SJCRH30 (cell line): ENCODE measurements at places on chromosomes 7 and 10. TPM values are rescaled to one million over a fixed set of nuclear protein-coding genes. Genes with fewer than 3 reads are reported as not detected.

The NPY gene
- total RNA-seq: 1.8 and 2.3 TPM in 2 replicates

DNA sequence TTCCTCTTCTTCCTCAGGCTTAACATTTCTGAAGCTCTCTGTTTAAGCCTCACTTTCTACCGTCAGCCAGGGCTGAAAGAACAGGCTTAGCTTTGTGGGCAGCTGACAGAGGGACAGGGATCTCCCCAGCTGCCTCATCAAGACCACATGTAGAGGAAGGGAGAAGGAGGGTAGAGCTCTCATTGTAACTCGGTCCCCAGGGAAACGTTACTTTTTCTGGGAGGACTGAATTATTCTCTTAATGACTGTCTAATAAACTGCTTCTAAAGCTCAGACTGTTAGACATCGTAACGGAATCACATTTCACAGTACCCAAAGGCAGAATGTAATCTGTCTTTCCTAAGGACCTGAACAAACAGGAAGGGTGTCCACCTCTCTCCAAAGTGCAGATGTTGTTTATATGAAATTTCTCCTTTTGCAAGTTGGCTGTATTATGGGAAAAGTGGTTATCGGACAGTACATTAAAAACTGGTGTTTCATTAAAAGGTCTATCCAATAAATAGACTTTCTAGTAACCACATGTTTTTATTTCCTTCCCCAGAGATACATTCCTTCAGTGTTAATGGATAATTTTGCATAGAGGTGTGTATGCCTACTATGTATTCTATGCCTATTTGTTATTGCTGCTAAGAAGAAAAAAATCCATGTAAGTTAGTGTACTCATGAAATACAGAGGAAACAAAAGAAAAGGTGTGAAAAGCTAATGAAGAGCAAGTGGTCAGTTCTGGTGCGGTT lies 144.2 kb downstream of the CTTNBP2 start:
- no peaks in the 10 kb centered on the region; the same call in 1 of the 2 replicates for H3K4me1 ChIP-seq
- peaks cover 17% of the 10 kb centered on the region; the same call in 1 of the 2 replicates for H3K27me3 ChIP-seq
- H3K4me3 ChIP-seq: no peak overlapping the region
- H3K36me3 ChIP-seq: no peaks in the 10 kb centered on the region
- peak; percentile 47 for DNase-seq

The ACTR3C gene
- 1.7 and 4.6 TPM in 2 replicates for total RNA-seq

DNA sequence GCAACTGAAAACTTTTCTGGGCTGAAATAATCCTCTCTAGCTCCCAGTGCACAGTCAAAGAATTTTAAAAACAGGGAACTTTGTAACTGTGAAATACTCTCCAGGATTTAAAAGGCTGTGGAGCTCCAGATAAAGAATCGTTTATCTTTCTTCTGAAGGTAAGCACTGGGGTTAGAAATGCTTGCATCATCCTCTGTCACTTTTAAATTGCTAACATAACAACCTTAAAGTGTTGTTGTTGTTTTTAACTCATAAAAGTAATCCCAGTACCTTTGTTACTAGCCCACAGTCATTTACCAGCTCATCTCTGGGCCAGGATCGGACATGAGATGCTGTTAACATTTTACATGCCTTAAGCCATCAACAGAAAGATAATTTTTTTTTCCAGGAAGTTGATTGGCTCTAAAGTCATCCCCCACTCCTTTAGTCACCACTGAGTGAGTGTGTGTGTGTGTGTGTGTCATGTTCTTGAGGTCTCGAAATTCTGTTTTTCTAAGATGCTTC lies at the start of gene SLC39A12:
TSS of gene SLC39A12 (plus strand) at position 51 of the 504 bp plus-strand sequence. CDS start 1,359 bp downstream, outside the sequence.
- no peak within 1 kb of the TSS for H3K4me3 ChIP-seq
- no peak within 1 kb of the TSS for H3K27ac ChIP-seq
- H3K4me1 ChIP-seq: no peaks in the 10 kb centered on the region
- DNase-seq: no peak

The GLI3 gene
- 8.9 and 11.1 TPM in 2 replicates for total RNA-seq

GRCh38 chr10:75074711-75075445 lies 36.6 kb upstream of the SAMD8 start:
- H3K4me1 ChIP-seq: peaks cover 3% of the 10 kb centered on the region; the same call in 1 of the 2 replicates
- H3K36me3 ChIP-seq: no peaks in the 10 kb centered on the region
- H3K27ac ChIP-seq: no peak overlapping the region

- no peaks in the 10 kb centered on the region for H3K4me1 ChIP-seq
- no peak overlapping the region for H3K4me3 ChIP-seq
- H3K27me3 ChIP-seq: no peaks in the 10 kb centered on the region
- no peak for DNase-seq
- H3K27ac ChIP-seq: no peak overlapping the region
Measured at GRCh38 chr10:81116990-81117389, 579.3 kb downstream of the SH2D4B start.

DNA sequence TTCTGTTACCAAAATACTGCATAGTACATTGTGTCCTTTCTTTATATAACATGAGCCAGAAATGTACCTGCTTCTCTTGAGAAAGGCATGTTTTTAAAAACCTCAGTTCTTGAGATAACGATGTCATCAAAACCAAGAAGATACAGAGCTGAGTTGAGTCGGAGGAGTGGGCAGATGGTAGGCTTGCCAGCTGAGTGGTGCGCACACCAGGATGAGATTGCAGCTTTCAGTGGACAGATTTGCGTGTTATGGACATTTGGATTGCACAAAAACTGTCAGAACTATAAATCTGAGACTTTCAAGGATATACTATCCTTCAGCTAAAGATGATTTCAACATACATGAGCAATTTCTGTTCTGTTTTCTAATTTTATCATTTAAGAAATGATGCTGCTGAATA lies 25.0 kb downstream of the PRKAR2B start:
- H3K27ac ChIP-seq: no peak overlapping the region
- DNase-seq: no peak
- no peak overlapping the region for H3K4me3 ChIP-seq
- H3K36me3 ChIP-seq: no peaks in the 10 kb centered on the region
- no peaks in the 10 kb centered on the region for H3K27me3 ChIP-seq

GRCh38 chr7:27169658-27170425 lies 4.3 kb downstream of the HOXA10 start:
- H3K36me3 ChIP-seq: peaks cover 5% of the 10 kb centered on the region; the same call in 1 of the 2 replicates
- H3K27me3 ChIP-seq: no peaks in the 10 kb centered on the region
- peaks cover 8% of the 10 kb centered on the region for H3K4me1 ChIP-seq
- H3K4me3 ChIP-seq: no peak overlapping the region
- H3K27ac ChIP-seq: no peak overlapping the region

The EDRF1 gene
- 34.1 and 38.1 TPM in 2 replicates for total RNA-seq

DNA sequence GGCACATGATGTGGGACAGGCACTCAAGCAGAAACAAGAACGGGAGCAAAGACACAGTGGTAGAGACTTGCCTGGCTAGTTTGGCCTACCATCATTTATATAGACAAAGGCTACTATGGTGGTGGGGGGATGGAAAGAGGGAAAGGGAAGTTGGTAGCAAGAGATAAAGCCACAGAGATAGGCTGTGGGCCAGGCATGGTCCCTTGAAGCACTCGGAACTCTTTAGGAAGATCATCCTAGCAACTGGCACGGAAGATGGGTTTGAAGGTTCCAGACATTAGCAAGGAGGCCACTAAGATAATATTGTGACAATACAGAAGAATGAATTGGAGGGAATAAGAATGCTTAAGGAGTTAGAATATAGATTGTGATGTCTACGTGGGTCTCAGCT lies 319.6 kb downstream of the ELMO1 start:
- no peak overlapping the region for H3K27ac ChIP-seq
- peaks cover 11% of the 10 kb centered on the region; the same call in 1 of the 2 replicates for H3K36me3 ChIP-seq
- H3K4me1 ChIP-seq: no peaks in the 10 kb centered on the region
- no peaks in the 10 kb centered on the region for H3K27me3 ChIP-seq
- DNase-seq: no peak

The PCDH15 gene
- total RNA-seq: 0.77 and 1.3 TPM in 2 replicates

GRCh38 chr7:90689260-90689659 lies 93.1 kb downstream of the CDK14 start:
- H3K27ac ChIP-seq: no peak overlapping the region
- no peak overlapping the region for H3K4me3 ChIP-seq
- no peaks in the 10 kb centered on the region for H3K36me3 ChIP-seq
- H3K4me1 ChIP-seq: peaks cover 32% of the 10 kb centered on the region
- no peak for DNase-seq
- H3K27me3 ChIP-seq: no peaks in the 10 kb centered on the region

DNA sequence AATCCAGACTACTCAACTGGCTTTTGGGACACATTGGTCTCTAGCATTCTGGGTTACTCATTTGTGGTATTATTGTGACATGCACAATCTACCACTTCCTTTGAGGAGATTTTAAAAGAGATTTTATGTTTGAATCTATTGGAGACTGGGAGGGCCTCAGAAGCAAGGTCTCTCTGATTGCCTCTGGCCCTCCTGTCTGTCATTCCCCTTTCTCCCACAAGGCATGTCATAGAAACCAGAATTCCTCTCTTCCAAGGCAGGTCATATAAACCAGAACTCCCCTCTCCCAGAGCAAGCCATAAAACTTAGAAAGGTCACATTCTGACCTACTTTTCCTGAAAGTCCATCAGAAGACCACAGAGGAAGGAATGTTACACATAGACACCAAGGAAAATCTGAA lies 777.7 kb downstream of the PHTF2 start:
- no peaks in the 10 kb centered on the region for H3K4me1 ChIP-seq
- H3K4me3 ChIP-seq: no peak overlapping the region

DNA sequence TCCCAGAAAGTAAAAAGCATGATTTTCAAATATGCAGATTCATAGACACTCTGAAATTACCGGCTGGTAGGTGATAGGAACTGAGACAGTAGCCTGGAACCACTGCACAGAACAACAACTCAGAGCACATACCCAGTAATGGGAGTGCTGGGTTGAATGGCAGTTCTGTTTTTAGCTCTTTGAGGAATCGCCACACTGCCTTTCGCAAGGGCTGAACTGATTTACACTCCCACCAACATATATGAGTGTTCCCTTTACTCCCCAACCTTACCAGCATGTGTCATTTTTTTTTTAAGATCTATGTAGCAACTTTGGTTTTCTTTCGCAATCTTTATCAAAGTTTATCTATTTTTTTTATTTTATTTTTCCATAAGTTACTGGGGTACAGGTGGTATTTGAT lies 358.8 kb downstream of the CALN1 start:
- H3K4me3 ChIP-seq: no peak overlapping the region
- H3K36me3 ChIP-seq: no peaks in the 10 kb centered on the region
- H3K4me1 ChIP-seq: no peaks in the 10 kb centered on the region
- DNase-seq: no peak
- no peak overlapping the region for H3K27ac ChIP-seq
